T-helper 17 cell (primary cell): ENCODE measurements at places on chromosomes 7 and 10. TPM values are rescaled to one million over a fixed set of nuclear protein-coding genes. Genes with fewer than 3 reads are reported as not detected.

Gene ANKRD30A
- total RNA-seq, result not detected

DNA sequence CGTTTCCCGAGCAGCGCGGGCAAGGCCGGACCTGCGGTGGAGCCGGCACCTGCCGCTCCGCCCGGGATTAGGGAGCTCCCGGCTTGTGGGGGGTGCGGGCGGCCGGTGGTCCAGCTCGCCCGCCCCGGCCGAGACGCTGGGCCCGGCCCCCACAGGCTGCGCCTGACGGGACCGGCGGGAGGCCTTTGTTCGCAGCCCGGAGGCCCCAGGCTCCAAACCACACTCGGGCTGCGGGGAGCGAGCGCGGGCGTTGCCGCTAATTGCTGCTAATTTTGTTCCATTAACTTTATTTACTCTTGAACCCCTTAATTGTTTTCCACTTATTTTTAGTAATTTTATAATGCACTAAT is 9.6 kb downstream of the UNCX start:
- no peak overlapping the region for H3K4me3 ChIP-seq
- H3K27ac ChIP-seq, result peak overlapping the region; percentile 21
- H3K36me3 ChIP-seq, result peaks cover 2% of the 10 kb centered on the region
- H3K27me3 ChIP-seq, result peaks cover 68% of the 10 kb centered on the region
- no peak for DNase-seq

Gene TMEM178B
- 0.96 TPM for total RNA-seq

DNA sequence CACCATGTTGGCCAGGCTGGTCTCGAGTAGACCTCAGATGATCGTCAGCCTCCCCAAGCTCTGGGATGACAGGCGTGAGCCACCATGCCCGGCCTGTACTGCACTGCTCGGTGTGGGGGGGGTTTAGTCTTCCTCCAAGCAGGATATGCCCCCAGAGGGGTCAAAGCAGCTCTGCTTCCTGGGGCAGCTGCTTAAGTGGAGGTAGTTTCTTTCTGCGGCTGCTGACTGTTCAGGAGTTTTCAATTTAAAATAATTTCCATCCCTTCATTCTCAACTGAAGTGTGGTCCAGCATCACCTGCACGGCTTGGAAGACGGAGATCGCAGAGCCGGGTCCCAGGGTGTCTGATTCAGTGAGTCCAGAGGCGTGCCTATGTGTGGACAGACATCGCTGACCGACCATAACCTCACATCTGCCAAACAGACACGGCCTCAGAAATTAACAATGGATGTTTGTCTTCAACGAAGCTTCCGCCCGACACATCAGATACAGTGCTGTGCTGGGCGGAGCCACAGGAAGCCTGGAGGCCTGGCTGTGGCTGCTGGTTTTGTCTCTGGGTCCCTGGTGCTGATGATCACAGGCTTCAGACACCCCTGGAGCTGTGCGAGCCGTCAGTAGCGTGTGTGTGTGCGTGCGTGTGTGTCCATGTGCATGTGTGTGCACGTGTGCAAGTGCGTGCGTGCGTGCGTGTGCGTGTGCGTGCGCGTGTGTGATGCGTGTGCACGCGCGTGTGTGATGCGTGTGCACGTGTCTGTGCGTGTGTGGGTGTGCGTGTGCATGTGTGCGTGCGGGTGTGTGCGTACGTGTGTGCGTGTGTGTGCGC is 226.5 kb upstream of the PITRM1 start:
- H3K4me3 ChIP-seq, result no peak overlapping the region
- no peaks in the 10 kb centered on the region for H3K36me3 ChIP-seq
- H3K4me1 ChIP-seq, result peaks cover 3% of the 10 kb centered on the region
- DNase-seq, result no peak
- H3K27me3 ChIP-seq, result peaks cover 14% of the 10 kb centered on the region

GRCh38 chr7:30931929-30932540 is 20.4 kb downstream of the AQP1 start:
- H3K27ac ChIP-seq, result peak overlapping the region; percentile 54
- H3K36me3 ChIP-seq, result no peaks in the 10 kb centered on the region
- no peak for DNase-seq
- peaks cover 27% of the 10 kb centered on the region for H3K27me3 ChIP-seq
- no peaks in the 10 kb centered on the region for H3K4me1 ChIP-seq

Gene SKAP2
- 13.7 TPM for total RNA-seq

Gene OR9A2
- total RNA-seq, result not detected

Gene SUMF2
- total RNA-seq, result 112 TPM
